ENCODE measurements at places on chromosomes 16 and 17.

DNA sequence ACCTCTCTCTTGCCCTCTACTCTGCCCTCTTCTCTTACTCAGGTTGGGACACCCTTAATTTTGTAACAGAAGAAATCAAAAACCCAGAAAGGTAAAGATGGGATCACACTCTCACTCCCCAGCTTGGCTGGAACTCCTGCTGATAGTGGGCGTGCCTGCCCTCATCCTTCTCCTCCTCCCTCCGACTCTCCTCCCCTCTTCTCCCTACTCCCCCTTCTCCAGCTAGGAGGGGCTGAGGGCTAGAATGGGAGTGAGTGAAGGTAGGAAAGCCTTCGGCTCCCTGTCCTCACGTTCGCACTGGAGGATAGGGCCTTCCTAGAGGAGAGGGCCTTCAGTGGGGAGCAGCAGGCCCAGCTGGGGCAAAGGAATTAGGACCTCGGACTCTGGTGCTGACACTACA, 20.3 kb downstream of the SLC7A6OS start:
- DNase-seq, result no peak

- peak; percentile 30 for DNase-seq
These were observed 432.7 kb upstream of the ASIC2 start for GRCh38 chr17:33725675-33726271.

DNA sequence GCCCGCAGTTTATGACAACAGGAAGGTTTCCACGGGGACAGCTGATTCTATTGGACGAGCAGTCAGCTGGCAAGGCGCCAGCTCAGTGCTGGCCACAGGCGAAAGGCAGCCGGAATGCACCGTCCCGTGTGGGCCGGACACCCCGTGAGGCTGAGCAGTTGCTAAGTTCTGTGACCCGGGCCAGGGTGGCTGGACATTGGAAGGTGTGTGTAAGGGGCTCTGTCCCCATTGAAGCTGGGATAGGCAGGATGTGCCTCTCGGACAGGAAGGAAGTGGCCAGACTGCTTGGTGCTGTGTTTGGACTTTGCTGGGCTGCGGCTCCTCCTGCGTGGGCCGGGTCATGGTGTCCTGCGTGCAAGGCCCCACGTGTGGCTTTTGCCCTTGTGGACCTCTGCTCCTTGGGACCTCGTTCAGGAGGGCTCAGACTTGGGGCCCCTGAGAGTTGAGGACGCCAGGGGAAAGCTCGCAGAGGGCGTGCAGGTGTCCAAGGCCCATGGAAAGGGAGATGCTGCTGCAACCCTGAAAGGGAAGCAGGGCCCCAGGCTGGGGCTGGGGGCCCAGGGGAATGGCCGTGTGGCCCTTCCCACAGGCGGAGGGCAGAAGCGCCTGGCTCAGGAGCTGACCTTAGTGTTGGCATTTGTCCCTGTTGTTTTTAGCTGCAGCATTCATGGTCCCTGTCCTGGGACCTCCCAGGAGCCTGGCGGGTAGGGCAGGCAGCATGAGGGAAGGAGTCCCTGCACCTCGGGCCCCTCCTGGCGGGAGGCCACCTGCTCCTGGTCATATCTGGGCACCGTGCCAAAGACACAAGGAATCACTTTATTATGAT, 10.0 kb downstream of the BAIAP2 start:
- DNase-seq, result no peak

DNA sequence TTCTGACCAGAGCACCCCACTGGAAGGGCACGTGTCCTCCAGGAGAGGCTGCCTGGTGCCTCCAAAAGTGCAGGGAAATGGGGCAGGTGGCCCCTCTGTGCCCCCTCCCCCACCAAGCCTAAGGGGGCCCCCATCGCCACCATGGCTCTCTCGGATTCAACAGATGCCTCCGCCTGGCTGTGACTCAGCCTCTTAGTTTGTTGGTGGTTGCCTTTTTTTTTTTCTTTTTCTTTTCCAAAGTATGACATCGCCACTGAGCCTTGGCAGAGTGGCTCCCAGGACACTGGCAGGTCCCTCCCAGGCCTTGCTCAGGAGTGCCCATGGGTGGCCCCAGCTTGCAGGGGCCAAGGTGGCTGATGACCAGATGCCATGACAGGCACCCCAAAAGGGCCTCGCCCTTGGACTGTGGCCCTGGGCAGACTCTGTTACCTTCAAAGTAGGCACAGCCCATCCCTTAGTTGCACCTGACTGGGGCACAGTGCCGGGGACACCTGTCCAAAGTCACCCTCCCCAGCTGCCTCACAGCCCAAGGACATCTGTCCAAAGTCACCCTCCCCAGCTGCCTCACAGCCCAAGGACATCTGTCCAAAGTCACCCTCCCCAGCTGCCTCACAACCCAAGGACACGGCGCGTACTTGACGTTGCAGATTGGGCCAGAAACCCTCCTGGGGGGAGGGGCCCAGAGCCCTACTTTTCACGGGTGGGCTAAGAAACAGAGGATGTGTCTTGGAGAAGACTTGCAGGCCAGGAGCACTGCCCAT, 29.6 kb downstream of the NPTX1 start:
- DNase-seq, result no peak

- no peak for DNase-seq
These were observed 999 bp upstream of the FLYWCH2 start for GRCh38 chr16:2881783-2882649.

GRCh38 chr16:85137323-85138072, 25.2 kb upstream of the CIBAR2 start:
- DNase-seq, result peak; percentile 36

DNA sequence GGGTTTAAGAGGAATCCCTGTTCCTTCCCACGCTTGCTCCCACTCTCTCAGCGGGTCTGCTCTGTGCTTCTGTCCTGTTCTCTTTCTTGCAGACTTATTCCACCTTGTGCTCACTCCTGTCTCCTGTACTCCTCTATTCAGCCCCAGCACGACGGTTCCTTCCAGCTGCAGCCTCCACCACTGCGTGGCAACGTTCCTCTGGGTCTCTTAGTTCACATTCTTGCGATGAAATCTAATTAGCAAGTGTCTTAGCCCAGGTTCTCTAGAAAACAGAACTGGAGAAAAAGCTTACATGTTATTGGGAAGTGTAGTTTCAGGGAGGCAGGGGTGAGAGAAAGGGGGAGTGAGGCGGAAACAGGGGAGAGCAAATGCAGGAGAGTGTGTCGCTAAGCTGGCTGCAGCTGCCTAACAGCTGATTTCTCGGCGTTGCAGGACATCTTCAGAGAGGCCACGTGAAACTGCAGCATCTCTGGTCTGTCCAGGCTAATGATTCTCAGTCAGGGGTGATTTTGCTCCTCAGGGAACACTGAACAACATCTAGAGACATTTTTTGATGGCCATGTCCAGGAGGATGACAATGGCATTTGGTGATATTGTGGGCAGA, 213.2 kb upstream of the NLRP1 start:
- DNase-seq, result no peak

- no peak for DNase-seq
These were observed 51.0 kb upstream of the MRTFB start for GRCh38 chr16:14020141-14020540.

DNA sequence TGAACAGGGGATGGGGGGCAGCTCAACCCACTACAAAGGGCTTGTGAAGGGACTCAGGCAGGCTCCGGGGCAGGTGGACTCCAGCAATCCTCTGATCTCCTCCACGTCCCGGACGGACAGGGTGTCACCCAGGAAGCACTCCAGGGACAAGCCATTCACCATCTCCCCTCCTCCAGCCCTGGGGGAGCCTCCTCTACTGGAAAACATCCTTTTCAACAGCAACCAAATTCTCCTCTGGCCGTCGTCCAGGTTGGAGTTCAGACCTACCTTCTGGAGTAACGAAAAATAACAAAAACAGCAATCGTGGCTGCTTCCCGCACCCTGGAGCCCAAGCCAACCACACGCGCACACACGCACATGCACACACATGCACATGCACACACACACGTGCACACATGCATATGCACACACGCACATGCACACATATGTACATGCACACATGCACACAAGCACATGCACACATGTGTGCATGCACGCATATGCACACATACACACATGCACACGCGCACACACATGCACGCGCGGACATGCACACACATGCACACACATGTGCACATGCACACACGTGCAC, 8.9 kb upstream of the RBFOX3 start:
- DNase-seq, result no peak

GRCh38 chr17:60130466-60130865, 19.3 kb upstream of the CA4 start:
- DNase-seq, result no peak

Measured in RWPE1 (cell line).